ENCODE measurements at places on chromosomes 16 and 17.

DNA sequence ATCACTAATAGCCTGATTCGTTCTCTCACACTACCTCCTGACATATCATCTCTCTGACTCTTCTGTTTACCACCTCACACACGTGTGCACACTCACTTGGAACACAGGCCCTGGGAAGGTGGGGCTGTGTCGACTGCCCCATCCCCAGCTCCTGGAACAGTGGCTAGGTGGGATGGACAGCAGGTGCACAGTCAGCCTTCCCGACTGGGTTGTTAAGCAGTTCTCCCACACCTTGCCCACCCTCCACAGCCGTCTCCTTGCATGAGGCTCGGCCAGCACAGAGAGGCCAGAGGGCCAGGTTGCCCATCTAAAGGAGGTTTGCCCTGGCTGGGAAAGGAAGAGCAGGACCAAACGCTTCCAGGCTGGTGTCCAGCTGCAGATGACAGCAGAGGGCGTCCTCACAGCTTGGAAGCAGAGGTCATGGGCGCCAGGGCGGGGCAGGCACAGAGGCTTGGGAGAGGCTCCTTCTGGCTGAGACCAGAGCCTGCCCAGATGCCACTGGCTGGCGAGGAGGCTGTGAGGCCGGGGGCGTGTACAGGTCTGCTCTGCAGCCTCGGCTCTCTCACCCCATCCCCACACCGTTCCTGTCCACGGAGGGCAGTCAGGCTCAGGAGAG, 92.8 kb downstream of the AMFR start:
- peak; percentile 79 for DNase-seq

- DNase-seq = no peak
Observed at GRCh38 chr17:50214976-50215760, 13.7 kb upstream of the COL1A1 start.

DNA sequence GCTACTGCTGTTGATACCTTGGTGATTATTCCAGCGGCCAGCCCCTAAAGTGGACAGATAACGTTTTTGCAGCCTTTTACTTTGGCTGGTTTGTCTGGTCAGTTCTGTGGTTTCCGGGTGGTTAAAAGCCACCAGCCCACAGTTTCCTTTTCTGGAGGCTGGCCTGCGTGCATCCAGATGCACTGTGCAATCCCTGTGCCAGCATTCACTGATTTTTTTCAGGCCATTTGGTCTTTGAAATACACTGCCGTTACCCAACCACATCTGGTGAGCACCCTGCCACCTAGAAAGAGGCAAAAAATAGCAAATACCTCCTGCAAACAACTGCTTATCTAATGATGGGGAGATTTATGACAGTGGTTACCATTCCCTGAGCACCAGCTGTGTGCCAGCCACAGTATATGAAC, 797 bp downstream of the NUDT7 start:
- DNase-seq = no peak

DNA sequence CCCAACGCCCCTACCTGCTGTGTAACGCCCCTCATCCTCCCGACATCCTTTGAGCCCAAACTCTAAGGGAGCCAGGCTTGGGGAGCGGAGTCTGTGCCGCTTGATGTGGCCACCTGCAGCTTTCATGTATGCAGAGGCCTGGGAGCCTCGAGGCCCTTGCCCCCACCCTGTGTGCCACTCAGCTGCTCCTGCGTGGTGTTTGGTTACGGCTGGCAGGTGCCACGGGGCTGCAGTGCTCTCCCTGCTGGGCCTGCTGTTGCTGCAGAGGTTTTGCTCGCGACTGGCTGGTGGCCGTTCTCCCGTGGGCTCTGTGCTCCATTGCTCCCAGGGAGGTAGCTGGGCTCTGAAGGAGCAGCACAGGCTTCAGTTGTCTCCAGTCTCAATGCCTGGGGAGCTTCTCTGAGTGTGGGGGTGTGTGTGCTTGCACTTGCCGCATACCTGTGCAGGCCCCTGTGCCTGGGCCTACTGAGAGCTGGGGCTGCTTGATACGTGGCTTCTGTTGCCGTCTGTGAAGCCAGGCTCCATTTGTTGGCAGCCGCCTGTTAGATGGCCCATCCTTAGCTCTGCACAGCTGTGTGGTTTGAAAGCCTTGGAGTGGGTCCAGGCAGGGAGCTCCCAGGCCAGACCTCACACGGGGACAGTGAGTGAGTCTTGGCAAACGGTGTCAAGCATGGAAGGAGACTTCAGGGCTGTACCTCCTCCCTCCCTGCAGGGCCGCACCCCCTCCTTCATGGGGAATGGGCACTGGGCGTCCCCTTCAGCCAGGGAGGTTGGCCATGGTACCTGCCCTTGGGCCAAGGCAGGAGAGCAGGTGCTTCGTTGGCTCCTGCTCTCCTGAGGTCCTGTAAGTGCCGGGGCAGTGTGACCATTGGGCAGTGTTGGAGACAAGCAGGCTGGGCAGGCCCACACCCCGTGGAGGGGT, 47.2 kb downstream of the PDPK1 start:
- DNase-seq = no peak

- no peak for DNase-seq
Observed at GRCh38 chr17:40937384-40937819, at the start of gene KRT23. Gene KRT23, minus strand, starts transcription at chr17:40937646. Its CDS starts 1,043 bp downstream, at chr17:40936603.

DNA sequence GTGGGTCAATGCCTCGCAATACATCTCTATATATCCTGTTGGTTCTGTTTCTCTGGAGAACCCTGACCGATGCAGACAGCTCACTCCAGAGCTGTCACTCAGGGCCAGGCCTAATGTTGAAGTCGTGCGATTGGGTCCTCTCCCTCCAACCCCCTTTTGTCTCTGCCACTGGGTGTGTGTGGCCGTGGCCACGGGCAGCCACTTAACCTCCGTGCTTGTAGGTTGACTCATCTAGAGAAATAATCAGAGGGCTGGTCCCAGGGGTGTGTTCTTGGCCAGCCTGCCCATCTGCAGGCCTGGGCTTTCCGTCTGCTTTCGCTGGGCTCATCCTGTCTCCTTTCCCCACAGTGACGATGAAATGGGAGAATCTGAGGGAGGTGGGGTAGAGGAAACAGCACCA, 7.4 kb downstream of the ADAD2 start:
- no peak for DNase-seq

GRCh38 chr17:21089145-21089544, 37.6 kb upstream of the DHRS7B start:
- no peak for DNase-seq

Data from HuH-7.5 (cell line).